ENCODE measurements at places on chromosomes 7 and 10.
A peak's percentile ranks its signal among the peaks of the same experiment; 100 is the strongest.

DNA sequence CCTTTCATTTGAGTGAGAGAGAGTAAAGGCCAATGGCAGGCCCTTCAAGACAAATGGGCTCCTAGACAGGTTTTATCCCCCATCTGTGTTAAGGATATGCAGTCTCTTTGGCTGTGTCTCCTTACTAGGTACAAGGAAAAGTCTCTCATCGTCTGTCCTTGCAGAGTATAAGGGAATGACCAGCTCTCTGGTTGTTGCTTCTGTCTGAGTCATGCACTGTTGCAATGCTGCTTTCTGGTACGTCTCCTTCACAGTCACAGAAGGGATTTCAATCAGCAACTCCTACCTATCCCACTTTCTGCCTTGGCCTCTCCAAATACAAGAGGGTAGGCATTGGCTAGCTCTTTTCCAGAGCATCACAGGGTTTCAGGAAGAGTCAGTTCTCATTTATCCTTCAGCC is 48.1 kb downstream of the CTTNBP2 start:
- DNase-seq, result no peak

- no peak for DNase-seq
These were observed 72.5 kb upstream of the LRRN3 start for GRCh38 chr7:111018447-111018846.

DNA sequence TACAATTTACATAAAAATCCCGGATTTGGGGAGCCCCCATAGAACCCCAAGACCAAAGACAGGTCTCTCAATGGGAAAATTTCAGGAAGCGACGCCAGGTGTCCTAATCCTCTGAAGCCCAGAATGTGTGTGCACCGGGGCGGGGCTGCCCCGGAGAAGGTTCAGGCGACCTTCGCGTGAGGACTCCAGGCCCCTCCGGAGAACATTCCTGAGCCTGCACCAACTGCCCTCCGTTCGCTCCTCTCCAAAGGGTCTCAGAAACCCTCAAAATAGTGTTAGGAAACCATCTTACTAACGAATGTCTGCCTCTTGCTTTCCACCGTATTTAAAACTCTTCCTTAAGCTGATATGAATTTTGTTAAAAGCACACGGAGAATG is 78.5 kb upstream of the INSIG1 start:
- DNase-seq, result no peak

DNA sequence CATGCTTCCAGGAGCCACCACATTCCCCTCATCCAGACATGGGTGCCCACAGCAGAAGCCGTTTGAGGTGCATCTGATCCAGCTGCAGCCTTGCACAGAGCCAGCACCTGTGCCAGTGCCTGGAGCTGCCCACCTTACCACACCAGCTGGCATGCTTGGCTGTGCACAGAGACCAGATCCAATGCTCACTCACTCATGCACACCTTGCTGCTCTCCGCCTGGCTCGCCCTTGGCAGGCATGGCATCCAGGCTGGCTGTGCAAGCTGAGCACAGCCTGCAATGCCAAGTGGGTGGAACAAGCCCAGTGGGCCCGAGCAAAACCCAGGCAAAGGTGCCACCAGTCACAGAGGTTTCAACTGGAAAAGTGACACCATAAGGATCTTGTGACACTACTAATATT is 66.9 kb upstream of the SEMA3A start:
- no peak for DNase-seq

- DNase-seq, result no peak
These were observed 97.7 kb downstream of the TFEC start for GRCh38 chr7:115932880-115933279.

DNA sequence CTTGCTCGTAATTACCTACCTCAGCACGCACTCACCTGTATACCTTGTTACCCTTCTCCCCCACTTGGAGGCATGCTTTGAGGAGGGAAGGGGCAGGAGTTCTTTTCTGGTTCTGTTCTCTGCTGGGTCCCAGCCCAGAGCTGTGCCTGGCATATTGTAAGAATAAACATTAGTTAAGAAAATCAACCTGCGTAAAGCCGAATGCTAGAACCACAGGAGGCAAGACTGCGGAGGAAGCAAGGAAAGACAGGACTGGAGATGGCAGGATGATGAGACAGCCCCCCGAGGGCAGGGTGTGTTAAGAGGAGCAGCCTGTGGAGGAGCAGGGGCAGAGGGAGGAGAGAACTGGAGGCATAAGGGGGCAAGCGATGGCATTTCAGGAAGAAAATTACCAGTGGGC is 9.5 kb downstream of the C10orf53 start:
- DNase-seq, result no peak

GRCh38 chr7:134941185-134941900 is 45.0 kb upstream of the AGBL3 start:
- no peak for DNase-seq

GRCh38 chr10:100167553-100168312 is 18.1 kb downstream of the ERLIN1 start:
- peak; percentile 6 for DNase-seq

DNA sequence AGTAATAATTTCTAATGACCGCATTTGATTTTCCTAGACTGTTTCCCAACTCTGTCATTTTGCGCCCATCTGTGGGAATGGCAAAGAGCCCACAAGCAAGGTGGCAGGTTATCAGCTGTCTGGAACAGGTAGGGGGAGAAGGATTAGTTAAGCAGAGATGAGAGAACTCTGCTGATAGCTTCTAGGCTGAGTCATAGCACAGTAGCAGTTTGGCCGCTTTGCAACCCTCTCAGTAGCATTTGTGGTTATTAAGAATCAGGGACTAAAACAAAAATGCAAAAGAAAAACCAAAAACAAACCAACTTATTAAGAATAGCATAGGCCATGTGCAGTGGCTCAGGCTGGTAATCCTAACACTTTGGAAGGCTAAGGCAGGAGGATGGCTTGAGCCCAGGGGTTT is 602.7 kb upstream of the SORCS1 start:
- no peak for DNase-seq

- DNase-seq, result no peak
These were observed 165.6 kb downstream of the ZEB1 start for GRCh38 chr10:31484431-31485135.

DNA sequence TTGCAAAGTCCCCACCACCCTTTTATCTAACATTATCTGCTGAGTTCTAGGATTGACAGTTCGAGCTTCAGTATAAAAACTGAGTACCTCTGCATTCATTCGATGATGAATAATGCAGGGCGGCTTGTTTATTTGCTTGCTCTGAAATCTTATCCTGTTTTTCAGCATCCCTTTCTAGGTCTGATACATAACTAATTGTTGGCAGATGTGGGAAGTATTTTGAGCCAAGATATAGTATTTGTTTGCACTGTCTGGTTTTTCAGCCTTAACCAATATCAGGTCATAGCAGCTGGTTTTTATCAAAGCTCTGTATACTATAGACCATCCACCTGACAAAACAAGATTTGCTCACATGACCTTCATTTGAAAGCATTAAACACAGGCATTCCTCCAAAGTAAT is 161.4 kb downstream of the TFEC start:
- no peak for DNase-seq

- DNase-seq, result no peak
These were observed 62.3 kb upstream of the POM121L12 start for GRCh38 chr7:52973126-52973525.

DNA sequence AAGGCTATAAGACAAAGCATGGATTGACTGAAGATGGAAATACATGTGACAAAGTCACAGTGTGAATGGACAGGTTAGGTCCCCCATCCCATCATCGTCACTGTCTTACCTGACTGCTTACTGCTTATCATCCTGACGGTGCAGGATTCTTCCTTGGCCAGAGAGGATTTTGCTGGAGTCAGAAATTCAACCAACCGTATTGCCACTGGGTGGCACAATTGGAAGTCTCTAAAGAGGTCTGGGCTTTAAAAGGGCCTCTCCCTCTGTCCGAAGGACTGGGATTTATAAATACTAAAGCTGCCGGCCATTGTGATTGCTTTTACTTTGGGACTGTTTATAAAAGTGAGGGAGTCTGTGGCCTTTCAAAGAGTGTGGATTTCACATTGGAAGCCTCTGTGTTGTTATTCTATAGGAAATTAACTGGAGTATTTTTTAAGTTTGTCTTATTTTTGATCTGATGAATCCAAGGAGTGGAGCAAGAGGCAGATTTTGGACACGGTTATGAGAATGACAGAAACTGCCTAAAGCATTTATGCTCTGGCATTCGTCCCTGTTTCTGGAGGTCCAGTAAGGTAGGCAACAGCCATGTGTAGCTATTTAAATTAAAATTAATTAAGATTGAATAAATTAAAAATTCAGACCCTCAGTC is 113.3 kb upstream of the CREB5 start:
- DNase-seq, result peak; percentile 72

- no peak for DNase-seq
These were observed 726.4 kb downstream of the KCNMA1 start for GRCh38 chr10:76911184-76911583.

GRCh38 chr7:47473499-47474210 is 108.3 kb downstream of the TNS3 start:
- no peak for DNase-seq

DNA sequence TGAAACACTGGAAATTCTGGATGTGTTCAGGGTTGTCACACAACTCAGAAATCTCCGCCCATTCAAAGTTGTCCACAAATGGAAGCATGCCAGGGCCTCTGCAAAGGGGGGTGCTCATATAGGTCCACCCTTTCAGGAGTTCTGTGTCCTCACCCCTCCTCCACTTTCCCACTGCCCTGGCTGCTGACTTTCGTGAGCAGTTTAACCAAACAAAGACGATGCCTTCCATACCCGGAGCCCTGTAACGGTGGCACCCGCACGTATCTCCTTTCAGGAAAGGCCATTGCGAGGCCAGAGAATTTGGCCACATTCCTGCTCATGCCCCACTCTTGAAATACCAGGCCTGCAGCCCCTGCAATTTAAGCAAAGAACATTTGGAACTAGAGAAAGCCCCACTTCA is 1.4 kb downstream of the CPXM2 start:
- DNase-seq, result no peak

GRCh38 chr7:1758028-1758858 is 88.2 kb downstream of the ELFN1 start:
- peak; percentile 44 for DNase-seq

- DNase-seq, result no peak
These were observed 44.6 kb downstream of the SLIT1 start for GRCh38 chr10:97140902-97141745.

DNA sequence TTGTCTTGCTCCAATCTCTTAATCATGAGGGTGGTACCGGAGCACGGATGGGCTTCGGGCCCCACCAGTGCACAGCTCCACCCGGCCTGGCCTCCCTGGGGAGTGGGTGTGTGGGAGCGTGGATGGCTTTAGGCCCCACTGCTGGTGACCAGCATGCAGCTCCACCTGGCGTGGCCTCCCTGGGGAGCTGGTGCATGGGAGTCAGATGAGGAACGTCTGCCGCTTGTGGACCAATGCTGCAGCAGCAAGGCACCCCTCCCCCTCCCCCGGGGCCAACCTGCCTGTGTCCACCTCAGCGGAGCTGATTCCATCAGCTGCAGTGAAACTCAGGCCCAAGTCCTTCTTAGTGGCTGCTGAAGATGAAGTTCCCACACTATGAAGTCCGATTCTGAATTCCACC is 511.4 kb downstream of the PTPRN2 start:
- DNase-seq, result no peak

DNA sequence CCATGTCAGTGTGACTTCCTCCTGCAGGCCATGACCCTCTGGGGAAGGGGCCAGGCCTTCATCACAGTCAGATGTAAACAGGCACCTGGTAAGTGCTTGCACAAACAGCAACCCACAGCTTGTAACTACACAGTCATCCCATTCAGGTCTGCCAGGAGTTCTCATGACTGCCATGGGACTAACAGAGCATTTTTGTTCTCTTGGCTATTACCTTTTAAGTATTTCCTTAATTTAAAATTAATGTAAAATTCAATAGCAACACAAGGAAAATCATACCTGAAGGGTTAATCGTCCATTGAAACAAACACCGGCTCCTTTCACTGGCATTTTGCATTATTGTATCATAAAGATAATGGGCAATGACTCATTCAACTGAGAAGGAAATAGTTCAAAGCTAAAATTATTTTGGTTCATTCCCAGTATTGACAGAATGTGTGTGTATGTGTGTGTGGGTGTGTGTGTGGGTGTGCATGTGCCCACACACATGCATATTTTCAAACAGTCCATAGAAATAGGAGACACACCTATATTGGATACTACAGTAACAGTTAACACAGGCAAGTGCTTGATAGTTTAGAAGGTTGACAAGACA is 307.9 kb downstream of the WDR11 start:
- DNase-seq, result no peak

- DNase-seq, result no peak
These were observed 66.7 kb downstream of the EMX2 start for GRCh38 chr10:117609095-117609795.

DNA sequence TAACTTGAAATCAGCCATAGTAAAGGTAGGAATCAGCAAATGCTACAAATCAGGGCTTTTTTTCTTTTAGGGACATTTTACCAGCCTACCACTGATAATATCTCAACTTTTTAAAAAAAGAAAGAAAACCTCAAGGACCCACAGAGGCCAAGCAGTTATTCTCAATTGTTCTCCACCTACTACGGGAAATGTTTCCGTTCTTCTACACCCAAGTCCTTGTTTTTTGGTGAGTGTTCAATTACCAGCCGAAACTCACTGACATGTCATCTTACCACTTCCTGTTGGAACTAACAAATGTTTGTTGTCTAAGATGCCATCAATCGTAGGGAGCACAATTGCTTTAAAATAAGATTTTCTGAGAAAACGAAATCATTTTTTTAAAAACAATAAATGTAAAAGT is 50.2 kb upstream of the CDK1 start:
- DNase-seq, result no peak

DNA sequence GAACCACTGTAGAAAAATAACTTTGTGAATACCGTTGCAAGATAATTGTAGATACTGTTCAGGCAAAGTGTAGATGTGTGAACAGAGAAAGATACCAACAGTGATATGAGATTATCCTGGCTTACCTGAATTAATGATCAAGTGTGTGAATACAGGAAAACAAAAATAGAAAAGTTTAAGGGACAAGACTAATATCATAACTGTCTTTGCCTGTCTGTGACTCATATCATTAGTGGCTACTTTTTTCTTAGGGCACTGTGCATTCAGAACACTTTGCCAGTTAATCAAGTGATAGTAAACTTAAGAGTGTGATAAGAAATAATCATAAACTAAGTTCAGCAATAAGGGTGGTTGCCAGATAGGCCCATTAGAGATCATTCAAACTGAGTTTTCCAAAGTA is 323.0 kb upstream of the LRGUK start:
- no peak for DNase-seq

GRCh38 chr10:75417522-75417927 is 13.9 kb upstream of the LRMDA start:
- peak; percentile 86 for DNase-seq

- DNase-seq, result no peak
These were observed 118.7 kb downstream of the PARD3 start for GRCh38 chr10:34696423-34696822.

DNA sequence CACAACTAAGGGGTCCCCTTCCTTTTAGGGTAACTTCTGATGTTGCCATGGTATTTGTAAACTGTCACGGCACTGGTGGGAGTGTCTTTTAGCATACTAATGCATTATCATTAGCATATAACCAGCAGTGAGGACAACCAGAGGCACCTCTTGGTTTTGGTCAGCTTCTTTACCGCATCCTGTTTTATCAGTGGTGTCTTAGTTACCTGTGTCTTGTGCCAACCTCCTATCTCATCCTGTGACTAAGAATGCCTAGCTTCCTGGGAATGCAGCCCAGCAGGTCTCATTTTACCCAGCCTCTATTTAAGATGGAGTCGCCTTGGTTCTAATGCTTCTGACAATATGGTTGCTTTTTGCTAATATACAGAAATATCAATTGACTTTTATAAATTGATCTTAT is 54.9 kb downstream of the AHCYL2 start:
- DNase-seq, result no peak
